ENCODE measurements at places on chromosomes 7 and 10.
A peak's percentile ranks its signal among the peaks of the same experiment; 100 is the strongest.

- no peak for DNase-seq
Observed at GRCh38 chr7:23098460-23098859, 7.1 kb upstream of the KLHL7 start.

GRCh38 chr7:27940341-27940740, 200.4 kb downstream of the TAX1BP1 start:
- DNase-seq, result no peak

GRCh38 chr10:13505052-13505680, 23.6 kb downstream of the BEND7 start:
- DNase-seq, result no peak

DNA sequence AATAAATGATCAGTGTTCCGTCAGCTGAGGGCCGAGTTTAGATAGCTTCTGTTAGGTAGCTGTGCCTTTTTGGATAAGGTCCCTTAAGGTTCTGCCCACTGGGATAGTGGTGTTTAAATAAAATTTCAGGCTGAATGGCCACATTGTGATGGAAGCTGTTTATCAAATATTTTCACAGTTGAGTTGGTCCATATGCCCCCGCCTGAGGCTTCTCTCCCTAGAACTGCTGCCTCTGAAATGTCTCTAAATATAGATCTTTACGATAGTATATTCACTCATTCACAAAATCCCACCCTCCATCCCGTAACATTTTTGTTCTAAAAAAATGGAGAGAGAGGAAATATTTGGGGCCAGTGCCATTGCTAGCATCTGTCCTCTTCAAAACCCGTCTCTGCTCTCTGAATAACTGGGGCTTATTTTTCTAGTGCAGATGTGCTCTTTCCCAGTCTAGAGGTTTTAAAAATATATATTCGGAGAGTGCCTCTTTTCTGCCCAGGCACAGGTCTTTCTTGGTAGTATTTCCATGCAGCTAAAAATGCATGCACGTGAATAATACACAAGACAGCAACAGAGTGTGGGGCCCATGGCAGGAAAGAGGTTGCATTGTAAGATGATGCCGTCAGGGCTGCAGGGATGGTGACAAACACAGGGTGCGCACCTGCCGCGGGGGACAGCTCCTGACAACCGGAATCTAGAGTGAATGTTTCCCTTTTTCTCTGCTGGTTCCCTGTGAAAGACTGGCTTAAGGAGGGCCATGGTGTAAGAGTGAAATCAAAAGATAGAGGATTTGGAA, 105.4 kb upstream of the BTBD16 start:
- no peak for DNase-seq

GRCh38 chr10:75932921-75933320, 501.5 kb downstream of the LRMDA start:
- DNase-seq, result no peak

GRCh38 chr10:74824184-74824899, 2.1 kb upstream of the KAT6B start:
- no peak for DNase-seq

GRCh38 chr7:158821171-158822031, 7.9 kb downstream of the ESYT2 start:
- DNase-seq, result peak; percentile 81

DNA sequence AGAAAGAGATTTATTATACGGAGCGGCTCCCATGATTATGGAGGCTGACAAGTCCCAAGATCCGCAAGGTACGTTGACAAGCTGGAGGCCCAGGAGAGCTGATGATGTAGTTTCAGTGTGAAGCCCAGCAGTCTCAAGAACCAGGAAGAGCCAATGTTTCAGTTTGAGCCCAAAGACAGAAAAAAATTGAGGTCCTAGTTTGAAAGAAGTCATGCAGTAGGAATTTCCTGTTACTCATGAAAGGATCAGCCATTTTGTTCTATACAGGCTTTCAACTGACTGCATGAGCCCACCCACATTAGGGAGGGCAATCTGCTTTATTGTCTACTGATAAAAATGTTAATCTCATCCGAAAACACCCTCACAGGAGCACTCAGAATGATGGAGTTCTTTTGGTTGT, 51.5 kb downstream of the CCDC71L start:
- DNase-seq, result peak; percentile 80

GRCh38 chr10:102819054-102819453, 18.2 kb downstream of the CYP17A1 start:
- no peak for DNase-seq

- DNase-seq, result no peak
Observed at GRCh38 chr7:47771990-47772360, 176.3 kb downstream of the PKD1L1 start.

DNA sequence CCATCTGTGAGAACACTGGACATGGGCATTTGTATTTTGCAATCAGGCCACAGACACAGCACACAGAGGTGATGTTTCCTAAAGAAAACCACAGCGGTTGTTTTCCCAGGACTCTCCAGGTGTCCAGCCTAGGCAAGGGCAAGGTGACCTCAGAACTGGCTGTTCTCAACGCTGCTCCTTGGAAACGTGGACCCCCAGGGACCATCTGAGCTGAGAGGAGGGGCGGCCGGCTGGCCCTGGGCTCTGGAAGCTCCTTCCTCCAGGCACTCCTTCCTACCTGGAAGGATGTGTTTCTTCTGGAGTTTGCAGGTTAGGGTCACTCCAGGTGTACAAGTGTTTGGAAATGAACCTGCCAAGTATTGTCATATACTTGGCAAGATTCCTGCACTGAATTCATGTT, 103.1 kb downstream of the ADARB2 start:
- DNase-seq, result no peak

DNA sequence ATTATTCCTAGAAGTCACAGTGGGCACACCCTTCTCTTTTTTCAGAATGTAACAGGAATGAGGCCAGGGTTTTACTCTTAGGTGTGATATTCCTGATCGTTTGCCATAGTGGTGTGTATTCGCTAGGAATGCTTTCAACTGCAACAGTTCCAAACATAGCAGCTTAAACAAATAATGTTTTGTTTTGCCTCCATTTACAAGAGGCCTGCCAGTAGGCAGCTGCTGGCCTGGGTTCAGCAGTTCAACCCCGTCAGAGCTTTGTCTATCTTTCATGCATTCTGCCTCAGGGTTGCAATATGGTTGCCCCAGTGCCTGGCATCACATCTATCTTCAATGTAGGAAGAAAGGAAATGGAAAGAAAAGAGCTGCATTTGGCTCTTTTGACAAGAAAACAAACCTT, 21.7 kb upstream of the RET start:
- no peak for DNase-seq

DNA sequence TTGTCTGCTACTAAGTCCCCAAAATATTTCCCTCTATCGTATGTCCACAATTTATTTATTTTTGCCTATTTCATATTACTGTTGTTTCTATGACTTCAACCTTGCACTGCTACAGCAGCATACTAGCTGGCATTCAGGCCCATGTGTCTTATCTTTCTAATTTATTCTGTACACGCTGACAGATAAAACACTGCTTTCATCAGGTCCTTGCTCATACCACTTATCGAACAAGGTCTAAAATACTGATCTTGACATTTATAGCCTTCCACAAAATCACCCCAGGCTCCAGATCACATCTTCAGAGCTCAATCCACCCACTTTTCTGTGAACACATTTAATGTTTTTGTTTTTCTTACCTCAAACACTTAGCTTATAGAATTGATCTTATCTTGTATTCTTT, 374.6 kb downstream of the THSD7A start:
- no peak for DNase-seq

DNA sequence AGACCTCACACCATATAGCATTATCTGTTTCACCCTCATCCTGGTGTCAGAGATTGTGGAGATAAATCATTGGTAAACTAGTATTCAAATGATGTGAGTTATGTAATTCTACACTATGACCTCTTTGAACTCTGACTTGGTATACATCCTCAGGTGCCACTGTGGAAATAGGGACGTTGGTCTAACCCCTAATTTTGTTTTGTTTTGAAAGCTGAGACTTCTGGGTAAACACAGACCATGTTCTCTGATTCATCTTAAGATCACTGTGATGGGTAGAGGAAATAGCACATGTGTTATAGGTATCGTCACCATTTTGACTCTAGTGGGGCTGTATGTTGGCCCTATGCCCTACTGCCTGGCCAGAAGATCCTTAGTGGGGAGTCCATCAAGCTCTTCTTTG, 241.6 kb downstream of the CCDC7 start:
- DNase-seq, result no peak

DNA sequence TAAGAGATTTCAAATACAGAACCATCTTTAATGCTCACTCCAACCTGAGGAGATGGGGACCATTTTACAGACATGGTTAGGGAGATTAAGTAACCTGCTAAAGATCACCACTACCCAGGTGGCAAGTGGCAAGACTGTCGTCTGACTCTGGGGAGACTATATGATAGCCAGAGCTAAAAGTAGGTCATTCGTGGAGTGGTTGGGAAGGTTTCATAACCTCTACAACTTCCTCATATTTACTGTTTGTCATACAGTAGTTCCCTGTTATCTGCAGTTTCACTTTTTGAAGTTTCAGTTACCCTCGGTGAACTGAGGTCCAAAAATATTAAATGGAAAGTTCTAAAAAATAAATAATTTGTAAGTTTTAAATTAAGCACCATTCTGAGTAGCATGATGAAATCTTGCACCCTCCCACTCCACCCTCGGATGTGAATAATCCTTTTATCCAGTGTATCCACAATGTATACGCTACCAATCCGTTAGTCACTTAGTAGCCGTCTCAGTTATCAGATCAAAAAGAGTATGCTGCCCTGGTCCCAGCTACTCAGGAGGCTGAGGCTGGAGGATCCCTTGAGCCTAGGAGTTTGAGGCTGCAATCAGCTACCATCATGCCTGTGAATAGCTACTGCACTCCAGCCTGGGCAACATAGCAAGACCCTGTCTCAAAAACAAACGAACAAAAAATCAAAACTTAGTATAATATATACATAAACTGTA, 14.9 kb upstream of the LGI1 start:
- no peak for DNase-seq

DNA sequence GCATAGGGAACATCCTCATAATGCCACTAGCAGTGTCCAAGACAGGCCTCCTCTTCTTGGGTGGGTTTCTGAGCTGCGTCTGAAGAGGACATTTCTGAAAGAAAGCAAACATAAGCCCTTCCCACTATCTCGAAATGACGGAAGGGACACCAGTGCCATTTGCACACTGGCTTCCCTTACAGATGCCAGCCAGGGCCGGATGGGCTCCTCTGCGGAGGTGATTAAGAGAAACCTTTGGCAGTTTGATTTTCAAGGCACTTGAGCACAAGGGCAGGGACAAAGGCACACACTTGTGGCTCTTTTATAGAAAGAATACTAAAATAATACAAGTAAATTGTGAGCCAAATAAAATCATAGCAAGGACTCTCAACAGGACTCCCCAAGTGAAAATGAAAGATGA, 106.6 kb upstream of the CELF2 start:
- no peak for DNase-seq

DNA sequence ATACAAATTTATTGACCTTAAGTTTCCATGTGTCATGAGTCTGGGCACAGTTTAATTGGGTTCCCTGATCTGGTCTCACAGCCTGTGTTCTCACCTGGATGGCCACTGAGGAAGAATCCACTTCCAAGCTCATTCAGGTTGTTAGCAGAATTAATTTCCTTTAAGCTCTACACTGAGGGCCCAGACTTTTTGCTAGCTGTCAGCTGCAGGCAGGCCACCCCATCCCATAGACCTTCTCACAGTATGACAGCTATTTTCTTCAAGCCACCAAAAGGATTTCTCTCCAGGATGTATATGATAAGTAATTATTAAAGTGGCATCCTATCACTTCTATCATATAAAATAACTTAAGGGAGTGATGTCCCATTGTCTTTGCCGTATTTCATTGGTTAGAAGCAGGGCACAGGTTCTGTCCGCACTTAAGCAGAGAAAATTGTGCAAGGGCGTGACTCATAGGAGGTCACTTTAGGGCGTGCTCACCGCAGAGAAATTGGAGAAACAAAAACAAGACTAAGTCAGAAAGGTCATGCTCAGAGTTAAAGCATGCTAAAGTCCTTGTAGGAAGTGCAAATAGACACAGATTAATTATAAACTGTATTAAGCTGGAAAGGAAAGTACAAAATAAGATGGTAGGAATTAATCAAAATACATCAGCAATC, 109.9 kb downstream of the AHR start:
- peak; percentile 92 for DNase-seq

GRCh38 chr10:97047083-97047736, 138.5 kb downstream of the SLIT1 start:
- DNase-seq, result no peak

DNA sequence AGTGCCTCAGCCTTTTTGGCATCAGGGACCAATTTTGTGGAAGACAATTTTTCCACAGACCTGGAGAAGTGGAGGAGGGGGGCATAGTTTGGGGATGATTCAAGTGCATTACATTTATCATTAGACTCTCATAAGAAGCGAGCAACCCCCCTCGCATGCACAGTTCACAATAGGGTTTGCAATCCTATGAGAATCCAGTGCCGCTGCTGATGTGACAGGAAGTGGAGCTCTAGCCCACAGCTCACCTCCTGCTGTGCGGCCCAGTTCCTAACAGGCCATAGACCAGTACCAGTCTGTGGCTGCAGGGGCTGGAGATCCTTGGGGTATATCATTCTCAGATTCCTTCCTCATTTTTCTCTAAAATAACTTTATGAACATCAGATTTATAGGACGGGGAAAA, 50.8 kb downstream of the ATAD1 start:
- DNase-seq, result peak; percentile 90

GRCh38 chr7:138982204-138982623, 1.0 kb upstream of the KIAA1549 start:
- DNase-seq, result no peak

- no peak for DNase-seq
Observed at GRCh38 chr7:155374276-155375252, 76.9 kb downstream of the INSIG1 start.

DNA sequence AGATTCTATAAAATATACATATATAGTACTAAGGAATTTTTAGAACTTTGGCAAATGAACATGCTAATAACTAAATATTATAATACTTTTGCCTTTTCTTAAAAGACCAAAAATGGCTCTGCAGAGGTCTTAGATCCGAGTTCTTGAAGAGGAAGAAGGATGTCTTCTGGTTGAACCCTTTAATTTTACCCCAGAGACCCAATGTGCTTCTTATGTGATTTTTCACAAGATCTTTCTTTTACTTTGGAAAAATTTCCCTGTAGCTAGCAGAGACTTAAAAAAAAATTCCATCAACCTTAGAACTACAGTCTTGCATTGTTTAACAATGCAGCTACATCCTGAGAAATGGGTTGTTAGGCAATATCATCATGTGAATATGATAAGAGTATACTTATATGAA, 663.2 kb downstream of the PARD3 start:
- no peak for DNase-seq

DNA sequence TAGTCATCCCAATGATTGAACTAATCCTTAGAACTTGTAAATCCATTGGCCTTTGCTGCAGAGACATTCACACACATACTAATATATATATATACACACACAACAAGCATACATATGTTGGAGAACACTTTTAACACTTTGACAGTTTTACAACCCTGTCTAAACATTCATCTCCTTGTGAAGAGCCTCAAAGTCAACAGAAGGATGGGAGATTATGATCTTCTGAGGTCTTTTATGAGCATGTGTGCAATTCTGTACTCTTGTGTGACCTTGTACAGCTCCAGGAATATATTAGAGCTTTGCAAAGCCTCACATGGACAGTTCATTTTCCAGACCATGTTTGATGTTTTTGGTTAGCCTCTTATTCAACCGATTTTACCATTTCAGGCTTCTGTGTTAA, 589.0 kb downstream of the NXPH1 start:
- DNase-seq, result no peak

Measured in A172 (cell line).